Stimulated activated CD8-positive, alpha-beta memory T cell treated with anti-CD3 and anti-CD28 coated beads, Interleukin-4, amount 100 ng/mL, for 4 hours (primary cell): ENCODE measurements at places on chromosomes 1 and 21.

- no peak for DNase-seq
These were observed 66.6 kb downstream of the NAV1 start for GRCh38 chr1:201605385-201606010.

DNA sequence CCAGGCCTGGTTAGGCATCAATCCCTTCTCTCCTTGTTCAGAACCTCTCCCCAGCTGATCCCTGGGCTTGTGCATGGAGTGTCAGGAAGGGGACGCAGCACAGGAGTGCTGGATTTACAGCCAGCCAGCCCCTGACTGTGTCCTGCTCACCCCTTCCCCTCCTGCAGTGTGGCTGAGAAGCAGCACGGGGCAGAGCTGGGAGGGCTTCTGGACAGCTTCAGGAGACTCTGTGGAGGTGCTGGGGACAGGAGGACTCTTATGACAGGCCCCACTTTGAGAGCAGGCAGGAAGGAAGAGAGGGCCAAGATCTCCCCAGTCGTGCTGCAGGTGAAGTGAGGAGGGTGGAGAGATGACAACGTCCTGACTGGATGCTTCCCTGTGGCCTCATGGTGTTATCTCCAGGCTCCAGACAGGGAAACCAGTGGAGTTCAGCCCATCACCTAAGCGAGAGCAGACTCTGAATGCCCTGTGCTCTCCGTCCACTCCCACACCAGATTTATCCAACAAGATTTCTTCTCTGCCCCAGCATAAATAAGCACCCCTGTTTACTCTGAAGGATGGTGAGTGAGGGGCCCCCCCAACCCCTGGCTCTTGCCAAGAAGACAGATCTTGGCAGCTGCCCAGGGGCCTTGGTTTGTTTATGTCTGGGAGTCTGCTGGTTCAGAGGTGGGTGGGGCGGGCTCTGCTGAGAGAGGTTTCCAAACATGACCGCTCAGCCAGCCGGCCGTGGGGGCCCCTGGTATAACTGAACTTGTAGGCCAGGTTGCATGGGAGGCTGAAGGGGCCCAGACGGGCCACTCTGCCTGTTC, 21.3 kb downstream of the TMCC2 start:
- no peak for DNase-seq

GRCh38 chr1:242065813-242066212, 66.9 kb upstream of the MAP1LC3C start:
- no peak for DNase-seq

GRCh38 chr1:237879195-237879594, 11.5 kb downstream of the ZP4 start:
- no peak for DNase-seq

- no peak for DNase-seq
These were observed 243.0 kb downstream of the TOMM20 start for GRCh38 chr1:234885601-234886000.

DNA sequence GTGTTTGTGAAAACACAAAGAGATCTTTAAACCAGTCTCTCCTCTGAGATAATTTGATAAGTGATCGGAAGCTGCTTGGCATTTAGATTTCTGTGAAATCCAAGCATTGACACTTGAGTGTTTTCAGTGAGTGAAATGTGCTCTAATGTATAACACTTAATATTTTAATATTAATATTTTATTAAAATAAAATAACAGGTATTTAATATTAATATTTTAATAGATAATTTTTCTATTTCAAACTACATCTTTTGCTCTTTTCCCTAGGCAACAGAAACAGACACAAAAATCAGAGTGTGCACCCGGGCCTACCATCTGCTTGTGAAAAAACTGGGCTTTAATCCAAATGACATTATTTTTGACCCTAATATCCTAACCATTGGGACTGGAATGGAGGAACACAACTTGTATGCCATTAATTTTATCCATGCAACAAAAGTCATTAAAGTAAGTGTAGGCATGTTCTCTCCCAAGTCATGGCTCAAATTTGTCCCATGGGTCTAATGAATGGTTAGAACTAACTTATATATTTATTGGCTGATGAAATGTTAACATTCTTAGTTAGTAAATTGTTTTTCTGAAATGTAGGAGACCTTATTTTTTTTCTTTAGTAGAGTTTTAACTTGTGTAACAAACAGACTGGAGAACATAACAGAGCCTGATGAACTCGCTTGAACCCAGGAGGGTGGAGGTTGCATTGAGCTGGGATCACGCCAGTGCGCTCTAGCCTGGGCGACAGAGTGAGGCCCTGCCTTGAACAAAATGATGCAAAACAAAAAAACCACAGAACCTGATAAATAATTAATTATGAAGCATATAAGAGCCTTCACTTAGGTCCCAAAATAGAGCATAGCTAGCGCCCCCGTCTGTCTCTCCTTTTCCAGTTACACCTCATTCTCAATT, 55.2 kb downstream of the MTR start:
- no peak for DNase-seq

GRCh38 chr1:172670316-172670715, 11.4 kb downstream of the FASLG start:
- no peak for DNase-seq

GRCh38 chr1:68206848-68207689, 25.3 kb downstream of the WLS start:
- no peak for DNase-seq

DNA sequence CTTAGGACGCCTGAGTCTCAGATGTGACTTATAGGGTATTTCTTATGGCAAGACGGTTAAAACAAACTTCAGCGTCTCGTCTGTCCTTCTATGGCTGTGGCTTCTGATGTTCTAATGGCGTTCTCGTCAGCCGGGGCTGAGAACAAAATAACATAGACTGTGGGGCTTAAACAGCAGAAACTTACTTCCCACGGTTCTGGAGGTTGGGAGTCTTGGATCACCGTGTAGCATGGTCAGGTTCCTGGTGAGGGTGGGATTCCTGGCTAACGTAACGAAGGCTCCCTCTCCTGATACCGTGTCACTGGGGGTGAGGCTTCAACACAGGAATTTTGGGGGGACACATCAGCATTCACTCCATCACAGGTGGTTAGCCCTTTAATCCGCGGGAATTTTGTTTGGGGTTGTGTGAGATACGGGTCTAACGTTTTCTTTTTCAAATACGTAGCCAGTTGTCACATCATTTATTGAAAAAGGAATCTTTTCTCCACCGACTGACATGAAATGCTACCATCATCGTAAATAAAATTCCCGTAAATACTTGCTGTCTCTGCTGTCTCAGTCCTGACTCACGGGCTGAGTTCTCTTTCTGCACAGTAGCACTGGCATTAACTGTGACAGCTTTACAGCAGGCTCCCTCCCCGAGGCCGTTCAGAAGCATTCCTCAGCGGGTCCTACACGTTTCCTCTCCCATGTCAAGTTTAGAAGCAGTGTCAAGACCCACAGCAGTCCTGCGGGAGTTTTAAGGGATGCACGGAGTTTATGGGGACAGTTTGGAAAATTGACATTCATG, 8.1 kb upstream of the POFUT2 start:
- no peak for DNase-seq

DNA sequence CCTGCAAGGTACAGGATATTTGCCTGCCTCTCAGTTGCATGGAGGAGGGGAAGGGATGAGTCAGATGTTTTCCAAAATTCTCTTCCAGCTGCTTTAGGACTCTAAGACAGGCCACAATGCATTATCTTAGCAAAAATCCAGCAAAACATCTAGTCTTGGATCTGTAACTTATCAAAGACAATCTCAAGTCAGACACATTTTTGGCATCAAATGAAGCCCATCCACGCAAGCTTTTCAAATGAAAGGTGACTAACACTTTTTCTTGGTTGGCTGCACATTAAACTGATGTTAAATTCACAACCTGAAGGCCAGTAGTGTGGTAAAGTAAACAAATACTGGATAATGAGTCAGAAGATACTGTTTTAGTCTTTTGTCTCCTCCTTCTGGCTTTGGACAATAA, 21.3 kb downstream of the FAM78B start:
- DNase-seq, result no peak

- no peak for DNase-seq
These were observed 125.4 kb downstream of the EIF4G3 start for GRCh38 chr1:21051177-21051825.

GRCh38 chr1:180976732-180977357, 45.8 kb downstream of the STX6 start:
- DNase-seq, result no peak

DNA sequence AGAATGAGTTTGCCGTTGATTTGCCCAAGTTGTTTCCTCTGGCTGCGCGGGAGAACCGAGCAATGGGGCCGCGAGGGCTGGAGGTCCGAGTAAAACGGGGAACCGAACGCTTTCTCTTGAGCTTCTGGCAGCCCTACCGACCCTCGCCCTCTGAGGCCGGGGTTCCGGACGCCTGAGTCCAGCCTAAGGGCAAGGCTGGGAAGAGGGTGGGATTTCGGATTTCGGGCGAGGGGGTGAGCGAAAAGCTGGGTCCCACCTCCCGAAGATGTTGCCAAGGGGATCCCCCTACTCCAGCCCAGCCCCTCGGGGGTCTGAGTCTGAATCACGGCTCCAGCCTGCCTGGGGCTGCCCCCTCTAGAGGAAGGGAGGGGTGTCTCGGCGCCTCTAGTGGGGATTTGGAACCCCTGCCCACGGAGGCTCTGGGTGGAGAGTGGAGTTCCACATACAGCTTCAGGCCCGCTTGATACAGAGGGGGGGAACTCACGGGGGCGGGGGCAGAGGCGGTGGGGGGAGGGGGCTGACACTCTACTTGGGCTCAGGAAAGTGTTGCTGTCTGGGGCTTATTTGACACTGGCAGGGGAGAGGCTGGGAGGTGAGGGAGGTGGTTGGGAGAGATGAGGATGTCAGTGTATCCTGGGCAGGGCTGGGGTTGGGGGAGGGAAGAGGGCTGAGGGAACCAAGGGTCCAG, 617 bp downstream of the KIRREL1 start:
- DNase-seq, result no peak

- no peak for DNase-seq
These were observed 38.9 kb upstream of the GNPAT start for GRCh38 chr1:231201979-231202633.

DNA sequence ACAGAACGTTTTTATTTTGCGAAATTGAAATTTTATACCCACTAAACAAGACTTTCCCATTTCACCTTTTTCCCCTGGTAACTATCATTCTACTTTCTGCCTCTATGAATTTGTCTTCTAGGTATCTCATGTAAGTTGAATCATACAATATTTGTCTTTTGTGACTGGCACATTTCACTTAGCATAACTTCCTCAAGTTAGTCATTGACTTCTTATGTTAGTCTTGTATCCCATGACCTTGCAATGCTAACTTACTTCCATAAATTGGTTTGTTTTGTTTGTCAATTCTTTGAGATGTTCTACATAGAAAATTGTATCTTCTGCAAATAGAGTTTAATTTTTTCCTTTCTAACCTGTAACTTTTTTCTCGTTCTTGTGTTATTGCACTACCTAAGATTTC, 26.9 kb downstream of the SH3BP5L start:
- no peak for DNase-seq

GRCh38 chr1:55402142-55402541, 187.0 kb upstream of the USP24 start:
- no peak for DNase-seq

DNA sequence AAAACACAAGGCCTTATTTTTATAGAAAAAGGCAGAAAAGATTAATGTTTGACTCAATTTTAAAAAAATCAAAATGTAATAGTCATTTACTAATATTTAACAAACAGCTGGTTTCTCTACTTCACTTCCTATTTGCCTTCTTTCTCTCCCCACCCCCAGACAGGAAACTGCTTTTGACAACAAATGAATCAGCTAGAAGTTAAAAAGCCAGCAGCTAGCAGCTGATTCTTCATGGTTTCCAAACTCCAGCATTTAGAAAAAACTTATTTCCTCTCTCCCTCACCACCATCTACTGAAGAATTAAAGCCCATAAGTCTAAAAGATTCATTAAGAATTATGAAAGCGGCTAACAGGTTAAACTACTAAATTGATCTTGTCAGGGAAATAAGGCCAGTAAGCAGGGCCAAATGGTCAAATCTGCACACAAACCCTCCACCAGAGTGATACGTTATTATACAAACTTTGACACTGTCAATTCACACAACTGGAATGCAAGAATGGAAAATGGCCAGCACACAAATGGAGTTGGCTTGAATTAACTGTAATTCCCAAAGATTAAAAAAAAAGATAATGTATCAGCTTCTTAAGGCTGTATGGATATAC, 4.0 kb downstream of the WDR26 start:
- no peak for DNase-seq

GRCh38 chr1:181033128-181033798, 520 bp upstream of the MR1 start:
- no peak for DNase-seq

DNA sequence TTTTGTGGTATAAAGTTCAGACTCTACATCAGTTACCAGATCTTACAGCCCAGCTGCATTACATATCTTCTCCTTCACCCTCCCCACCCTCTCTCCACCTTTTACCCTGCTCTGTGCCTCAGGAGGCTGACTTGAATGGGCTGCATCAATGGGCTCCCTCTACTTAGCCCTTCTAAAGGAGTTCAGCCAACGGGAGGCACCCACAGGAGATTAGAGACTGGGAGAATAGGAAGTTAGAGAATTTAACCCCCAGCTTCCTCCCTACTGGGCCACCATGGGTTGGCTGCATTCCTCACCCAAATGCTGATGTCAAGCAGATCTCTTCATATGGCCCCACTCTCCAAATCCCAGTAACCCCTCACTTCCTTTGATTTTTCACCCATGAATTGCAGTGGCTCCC, 17.1 kb upstream of the DUSP23 start:
- DNase-seq, result no peak

DNA sequence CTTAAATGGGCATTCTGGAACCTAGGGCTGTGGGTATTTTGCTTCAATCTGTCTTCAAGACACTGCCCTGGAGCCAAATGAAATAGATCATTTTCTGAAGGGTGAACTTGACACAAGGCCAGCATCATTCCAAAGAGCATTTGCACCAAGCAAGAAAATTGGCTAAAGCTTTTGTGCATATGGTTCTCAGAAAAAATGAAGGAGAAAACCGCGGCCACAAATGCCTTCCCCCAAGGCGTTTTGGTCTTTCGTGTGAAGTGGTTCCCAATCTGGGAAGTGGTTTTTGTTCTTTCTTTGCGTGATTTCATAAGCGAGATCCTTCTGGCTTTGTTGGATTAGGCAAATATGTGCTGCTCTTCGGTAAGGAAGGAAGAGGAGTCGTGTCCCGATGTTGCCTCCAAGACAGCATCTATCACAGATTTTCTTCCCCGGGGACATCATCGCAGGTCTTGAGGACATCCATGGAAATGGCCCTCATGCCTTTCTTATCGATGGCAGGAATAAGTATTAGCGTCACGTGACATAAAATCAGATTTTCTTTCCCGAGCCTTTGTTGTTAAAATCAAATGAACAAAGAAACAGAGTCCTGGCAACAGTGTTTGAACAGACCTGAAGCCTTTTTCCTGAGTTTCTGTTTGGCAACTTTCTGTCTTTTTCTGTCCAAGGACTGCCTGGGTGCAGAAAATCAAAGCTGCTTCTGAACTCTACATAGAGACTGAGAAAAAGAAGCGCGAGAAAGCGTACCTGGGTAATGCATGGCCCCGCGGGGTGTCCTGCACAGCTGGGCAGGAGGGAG, 31.0 kb downstream of the ATP5PO start:
- DNase-seq, result no peak
